ENCODE measurements at places on chromosomes 6 and 20.

- DNase-seq, result no peak
Measured at GRCh38 chr6:165511807-165512206, 151.2 kb downstream of the PDE10A start.

- DNase-seq, result no peak
Measured at GRCh38 chr6:423799-424345, 32.3 kb downstream of the IRF4 start.

DNA sequence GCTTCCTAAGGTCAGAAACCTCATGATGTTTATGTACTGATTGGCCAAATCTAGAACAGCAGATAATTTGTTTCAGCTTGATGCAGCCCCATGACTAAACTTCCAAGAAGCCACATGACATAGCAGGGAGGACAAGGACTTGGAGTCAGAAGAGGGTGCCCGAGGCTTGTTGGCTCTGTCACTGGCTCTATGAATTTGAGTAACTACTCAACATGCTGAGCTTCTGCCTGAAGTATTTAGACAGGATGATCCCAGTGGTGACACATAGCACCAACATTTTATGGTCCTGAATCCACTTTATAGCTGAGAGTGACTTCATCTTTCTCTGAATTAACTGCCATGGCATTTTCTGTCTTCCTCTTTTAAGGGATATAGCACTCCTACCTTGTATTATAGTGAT is 13.5 kb upstream of the TBX18 start:
- DNase-seq, result no peak

DNA sequence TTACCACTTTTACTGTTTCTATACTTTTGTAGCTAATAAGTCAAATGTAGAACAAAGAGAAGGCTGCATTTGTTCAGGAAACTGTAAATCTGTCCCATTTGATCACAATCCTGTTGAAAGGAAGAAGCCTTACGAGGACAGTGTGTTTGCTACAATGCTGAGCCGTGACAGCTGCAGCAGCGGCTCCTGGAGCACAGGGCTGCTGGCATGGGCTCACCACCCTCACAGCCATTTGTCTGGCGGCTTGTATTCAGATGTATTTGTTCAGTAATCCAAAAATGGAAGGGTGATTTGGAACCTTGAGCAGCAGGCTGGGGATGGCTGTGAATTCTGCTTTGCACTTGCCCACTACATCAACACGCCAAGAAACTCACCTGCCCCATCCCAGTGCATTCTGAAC is 5.7 kb downstream of the TUBB2A start:
- no peak for DNase-seq

- peak; percentile 70 for DNase-seq
Measured at GRCh38 chr20:10837901-10838300, 164.1 kb upstream of the JAG1 start.

GRCh38 chr6:113825781-113826180 is 31.4 kb upstream of the MARCKS start:
- DNase-seq, result peak; percentile 93

DNA sequence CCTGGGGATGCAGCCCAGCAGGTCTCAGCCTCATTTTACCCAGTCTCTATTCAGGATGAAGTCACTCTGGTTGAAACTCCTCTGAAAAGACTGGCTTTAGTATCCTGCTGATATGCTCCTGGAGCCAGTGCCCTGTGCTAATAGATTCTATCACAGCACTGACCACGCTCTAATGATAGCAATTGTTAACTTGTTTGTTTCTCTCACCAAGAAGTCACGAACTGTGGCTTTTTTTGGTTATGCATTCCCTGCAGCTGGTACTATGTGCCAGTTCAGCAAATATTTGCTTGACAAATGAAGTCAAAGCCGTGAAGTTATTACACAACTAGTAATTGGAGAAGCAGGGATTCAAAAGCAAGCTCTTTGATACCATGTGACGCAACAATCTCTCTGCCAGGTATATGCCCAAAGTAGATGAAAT is 754.6 kb downstream of the KIF16B start:
- no peak for DNase-seq

- DNase-seq, result no peak
Measured at GRCh38 chr20:19047040-19047950, 165.1 kb upstream of the SLC24A3 start.

DNA sequence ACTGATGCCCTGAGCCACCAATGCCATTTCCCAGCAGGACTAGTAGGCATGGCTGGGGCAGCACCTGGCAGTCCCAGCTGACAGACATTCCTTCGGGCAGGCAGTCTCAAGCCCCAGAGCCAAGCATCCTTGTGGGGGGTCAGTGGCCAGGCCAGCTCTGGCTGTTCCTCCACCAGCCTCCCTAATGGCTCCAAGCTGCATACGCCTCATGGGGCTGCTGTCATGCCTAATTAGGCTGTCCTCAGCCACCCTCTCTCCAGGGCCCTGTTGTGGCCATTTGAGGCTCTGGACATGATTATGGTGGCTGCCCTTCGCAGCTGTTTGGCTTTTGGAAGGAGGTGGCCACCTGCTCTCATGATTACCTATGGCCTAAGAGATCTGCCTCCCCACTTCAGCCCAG is 79.4 kb downstream of the DLGAP4 start:
- no peak for DNase-seq

DNA sequence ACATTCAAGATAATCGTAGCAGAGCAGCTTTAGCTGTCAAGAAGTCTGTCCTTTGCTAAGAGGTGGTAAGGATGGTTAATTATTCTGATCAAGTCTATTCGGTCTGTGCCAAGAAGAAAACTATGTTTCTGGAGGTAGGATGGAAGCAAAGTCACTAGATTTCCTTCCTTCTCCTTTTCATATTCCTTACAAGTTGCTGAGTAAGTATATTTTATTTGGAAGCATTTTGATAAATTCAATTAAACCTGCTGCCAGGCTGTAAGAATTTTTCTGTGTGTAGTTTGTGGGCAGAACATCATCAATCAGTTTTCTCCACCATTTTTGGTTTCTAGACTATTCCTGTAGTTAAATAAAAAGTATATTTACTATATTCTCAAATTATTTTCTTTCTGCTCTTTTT is 311.3 kb downstream of the PRKN start:
- no peak for DNase-seq

- DNase-seq, result peak; percentile 30
Measured at GRCh38 chr6:149964308-149965193, 808 bp downstream of the ULBP1 start.

DNA sequence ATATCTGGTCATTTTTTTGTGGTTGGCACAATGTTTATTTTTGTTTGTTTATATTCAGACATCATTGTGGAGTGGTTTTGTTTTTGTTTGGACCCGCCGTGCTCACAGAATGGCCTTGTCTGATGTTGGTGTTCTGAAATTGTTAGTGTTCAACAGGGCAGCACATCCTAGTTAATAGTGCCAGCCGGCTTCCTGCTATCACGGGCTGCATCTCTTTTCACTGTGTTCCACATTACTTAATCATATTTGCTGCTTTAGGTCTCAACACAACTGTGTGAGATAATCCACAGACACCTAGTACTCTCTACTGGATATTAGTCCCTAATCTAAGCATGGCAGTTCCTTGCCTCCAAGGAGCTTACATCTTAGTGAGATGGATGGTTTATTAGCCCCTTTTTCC is 2.8 kb upstream of the EIF2S2 start:
- no peak for DNase-seq

- DNase-seq, result peak; percentile 14
Measured at GRCh38 chr6:55445648-55446204, 118.5 kb downstream of the GFRAL start.

GRCh38 chr6:72784071-72784470 is 162.2 kb downstream of the KCNQ5 start:
- DNase-seq, result no peak

GRCh38 chr20:9119776-9120175 is 50.9 kb downstream of the PLCB4 start:
- peak; percentile 17 for DNase-seq

- no peak for DNase-seq
Measured at GRCh38 chr6:167134448-167135328, 11.8 kb downstream of the CCR6 start.

GRCh38 chr6:110326057-110326456 is 32.1 kb downstream of the METTL24 start:
- no peak for DNase-seq

- DNase-seq, result peak; percentile 72
Measured at GRCh38 chr6:152146385-152146784, 338.9 kb downstream of the ESR1 start.

DNA sequence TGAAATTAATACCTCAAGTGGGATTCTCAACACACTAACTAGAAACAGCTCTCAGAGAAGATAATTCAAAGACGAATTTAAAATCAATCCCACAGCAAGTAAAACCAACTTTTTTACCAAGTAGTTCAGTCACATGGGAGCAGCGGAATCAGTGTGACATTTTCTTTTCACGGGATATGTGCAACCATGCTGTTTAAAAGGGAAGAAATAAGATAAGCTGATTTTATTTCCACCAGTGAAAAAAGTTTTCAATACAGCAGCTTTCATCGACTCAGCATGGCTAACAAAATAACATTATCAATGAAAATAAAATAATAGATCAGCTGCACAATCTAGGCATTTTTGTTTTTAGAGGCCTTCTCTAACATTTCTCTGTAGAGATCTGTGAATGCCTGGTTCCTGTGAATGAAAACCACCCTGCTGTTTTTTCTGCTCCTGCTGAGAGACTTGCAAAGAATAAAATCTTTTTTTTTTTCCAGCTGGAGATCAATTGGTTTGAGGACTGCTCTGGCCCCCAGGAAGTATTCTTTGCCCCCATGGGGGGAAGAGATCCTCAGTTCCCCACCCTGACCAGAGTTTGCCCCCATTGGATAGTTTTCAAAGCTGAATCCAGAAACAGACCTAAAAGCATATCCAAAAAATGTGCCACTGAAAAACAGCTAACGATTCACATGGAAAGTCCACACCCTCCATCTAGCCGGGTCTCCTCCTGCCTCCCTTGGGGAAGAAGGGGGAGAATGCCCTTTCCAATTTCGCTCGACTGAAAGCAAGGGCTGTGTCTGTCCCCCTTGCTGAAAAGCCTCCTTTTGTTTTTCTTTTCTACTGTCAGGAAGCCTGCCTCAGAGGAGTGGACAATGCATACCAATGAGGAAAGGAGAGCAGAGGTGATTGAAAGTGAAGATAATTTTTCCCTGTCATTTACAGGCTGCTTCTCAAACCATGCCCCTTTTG is 317.6 kb downstream of the PRKN start:
- no peak for DNase-seq

GRCh38 chr6:104809116-104809515 is 50.6 kb downstream of the HACE1 start:
- DNase-seq, result no peak

DNA sequence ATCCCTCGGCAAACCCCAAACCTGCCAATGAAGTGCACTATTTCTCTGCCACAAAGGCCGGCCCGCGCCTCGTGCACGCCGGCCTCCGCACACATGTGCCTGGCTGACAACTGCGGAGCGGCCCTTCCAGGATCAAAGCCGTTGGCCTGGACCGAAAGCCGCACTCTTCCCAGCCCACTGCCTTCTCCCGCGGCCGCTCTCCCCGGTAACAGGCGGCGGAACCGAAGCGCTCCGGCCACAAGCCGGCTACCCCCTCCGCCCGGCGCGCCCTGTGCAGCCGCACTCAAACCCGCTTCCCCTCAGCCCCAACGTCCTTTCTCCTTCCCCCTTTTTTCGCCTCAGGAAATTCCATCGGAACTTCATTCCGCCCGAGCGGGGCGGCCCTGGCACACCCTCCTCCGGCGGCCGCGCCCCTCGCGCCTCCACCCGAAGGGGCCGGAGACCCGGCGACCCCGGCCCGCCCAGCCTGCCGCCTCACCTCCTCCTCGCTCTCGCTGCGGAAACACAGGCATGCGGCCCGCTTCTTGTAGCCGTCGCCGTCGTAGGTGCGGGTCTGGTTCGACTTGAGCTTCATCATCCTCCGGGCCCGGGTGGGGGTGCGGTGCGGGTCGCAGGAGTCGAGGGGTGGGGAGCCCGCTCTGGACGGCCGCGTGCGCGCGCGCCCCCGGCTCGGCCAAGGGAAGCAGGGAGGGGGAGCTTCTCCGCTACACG is 528 bp downstream of the NUDT3 start:
- DNase-seq, result peak; percentile 60

- DNase-seq, result no peak
Measured at GRCh38 chr6:39173270-39173669, 56.0 kb downstream of the KCNK5 start.

DNA sequence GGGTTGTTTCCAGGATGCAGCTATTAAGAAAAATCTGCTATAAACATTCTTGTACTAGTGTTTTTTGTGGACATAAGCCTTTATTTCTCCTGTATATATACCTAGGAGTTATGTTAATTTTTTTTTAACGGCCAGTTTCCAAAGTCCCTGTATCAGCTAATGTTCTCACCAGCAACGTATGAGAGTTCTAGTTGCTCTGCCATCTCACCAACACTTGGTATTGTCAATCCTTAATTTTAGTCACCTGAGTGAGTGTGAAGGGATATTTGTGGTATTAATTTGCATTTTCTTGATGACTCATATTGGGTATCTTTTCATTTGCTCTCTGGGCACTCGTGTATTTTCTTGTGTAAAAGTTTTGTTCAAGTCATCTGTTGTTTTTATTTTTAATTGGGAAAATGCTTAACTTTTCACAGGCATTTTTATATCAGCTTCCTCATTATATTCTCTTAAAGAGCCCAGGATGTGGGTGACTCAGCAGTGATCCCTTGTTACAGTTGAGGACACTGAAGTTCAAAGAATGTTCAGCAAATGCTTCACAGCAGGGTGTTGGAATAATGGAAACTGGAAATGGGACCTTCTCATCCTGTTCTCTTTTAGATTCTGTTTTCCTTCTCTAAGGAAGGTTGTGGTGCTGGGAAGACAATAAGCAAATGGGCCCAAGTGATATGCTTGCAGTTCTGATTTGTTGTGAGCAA is 211.7 kb upstream of the PRND start:
- peak; percentile 52 for DNase-seq
